Cardiac fibroblast (primary cell): ENCODE measurements at places on chromosomes 6 and 20.
A peak's percentile ranks its signal among the peaks of the same experiment; 100 is the strongest.

GRCh38 chr6:10521104-10521808, at the start of gene GCNT2:
TSS of gene GCNT2 (plus strand) at chr6:10521351. CDS start at chr6:10528912, 7,561 bp downstream.
- peak; percentile 31 for DNase-seq

DNA sequence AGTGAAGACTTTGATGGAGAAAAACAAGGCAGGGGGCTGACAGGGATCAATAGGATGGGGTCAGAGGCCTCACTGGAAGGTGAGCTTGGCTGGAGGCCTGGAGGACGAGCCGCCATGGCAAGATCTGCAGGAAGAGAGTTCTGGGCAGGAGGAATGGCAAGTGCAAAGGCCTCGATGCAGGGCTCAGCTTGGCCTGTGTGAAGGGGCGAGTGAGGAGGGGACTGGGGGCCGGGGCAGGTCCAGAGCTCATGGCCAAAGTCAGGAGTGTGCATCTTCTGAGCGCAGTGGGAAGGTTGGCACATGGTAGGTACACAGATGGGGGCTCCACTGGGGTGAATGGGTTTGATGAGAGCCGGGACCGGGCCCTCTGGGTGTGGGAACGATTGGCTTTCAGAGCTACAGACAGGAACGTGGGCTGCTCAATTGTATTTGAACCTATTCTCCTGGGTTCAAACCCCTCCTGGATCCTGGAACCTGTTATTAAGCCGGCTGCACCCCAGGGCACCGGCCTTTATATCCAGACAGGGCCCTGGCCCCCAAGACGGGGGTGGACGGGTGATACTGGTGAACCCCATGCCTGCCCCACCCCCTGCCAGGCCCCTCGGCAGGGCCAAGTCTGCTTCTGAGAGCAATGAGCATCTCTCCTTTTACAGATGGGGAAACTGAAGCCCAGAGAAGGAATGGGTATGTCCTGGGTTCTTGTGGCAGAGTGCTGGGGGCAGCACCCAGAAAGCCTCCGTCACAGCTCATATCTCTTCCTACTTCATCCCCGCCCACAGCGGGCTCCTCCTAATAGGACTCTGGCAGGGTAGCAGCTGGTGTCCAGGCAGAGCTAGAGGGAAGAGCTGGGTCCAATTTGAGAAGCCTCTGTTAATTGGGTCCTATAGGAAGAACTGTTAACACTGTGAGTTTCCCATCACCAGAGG, 106.1 kb downstream of the CEBPB start:
- DNase-seq = peak; percentile 76

GRCh38 chr6:27650620-27651370, 177.9 kb upstream of the ZNF184 start:
- DNase-seq = peak; percentile 57

DNA sequence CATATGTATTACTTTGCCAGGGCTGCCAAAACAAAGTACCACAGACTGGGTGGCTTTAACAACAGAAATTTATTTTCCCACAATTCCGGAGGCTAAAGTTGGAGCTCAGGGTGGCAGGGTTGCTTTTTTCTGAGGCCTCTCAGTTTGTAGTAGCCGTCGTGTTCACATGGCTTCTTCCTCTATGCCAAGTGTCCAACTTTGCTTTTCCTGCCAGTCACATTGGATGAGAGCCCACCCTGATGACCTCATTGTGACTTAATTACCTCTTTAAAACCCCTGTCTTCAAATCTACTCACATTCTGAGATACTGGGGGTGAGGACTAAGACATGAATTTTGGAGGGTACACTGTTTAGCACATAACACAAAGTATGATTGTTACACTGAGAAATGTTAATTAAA, 9.9 kb upstream of the ECT2L start:
- no peak for DNase-seq

DNA sequence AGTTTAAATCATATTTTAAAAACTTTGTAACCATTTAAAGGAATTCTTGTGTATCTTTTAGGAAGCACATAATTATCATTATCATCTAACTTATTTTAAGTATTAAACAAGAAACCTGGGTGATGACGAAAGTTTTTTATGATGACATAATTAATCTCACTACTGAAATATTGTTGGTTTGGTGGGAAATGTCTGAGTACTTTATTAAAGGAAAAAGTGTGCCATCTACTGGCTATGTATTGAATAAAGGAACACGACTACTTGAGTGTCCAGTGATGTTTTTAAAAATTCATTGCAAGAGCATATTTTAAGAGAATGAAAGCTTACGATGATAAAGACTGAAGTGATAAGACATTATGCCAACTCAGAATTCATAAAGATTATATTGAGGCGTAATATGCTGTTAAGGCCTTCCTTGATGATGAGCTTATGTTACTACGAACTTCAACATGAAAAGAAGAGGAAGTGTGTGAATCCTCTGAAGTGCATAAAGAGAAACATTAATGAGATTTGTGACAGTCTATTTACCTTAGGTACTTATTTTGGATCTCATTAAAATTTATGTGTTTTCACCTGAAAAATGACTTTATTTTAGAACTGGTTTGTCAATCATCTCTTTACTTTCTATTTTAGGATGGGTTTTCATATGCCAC, 12.0 kb upstream of the TRMT11 start:
- DNase-seq = peak; percentile 81

DNA sequence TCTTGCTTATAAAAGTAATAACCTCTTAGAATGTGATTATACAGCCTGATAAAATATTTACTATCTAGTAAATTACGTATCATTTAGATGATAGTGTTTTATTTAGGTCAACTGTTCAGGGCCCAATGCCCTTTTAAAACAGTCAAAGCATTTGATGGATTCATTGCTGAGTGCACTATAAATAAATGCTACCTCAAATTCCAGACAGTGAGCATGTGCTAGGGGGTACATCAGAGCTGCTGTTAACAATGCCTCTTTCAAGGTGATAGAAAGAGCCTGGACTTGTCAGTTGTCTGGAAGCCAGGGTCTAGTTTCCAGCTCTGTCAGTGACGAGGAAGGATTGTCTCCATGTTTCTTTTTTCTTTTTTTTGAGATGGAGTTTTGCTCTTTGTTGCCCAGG, 7.5 kb upstream of the TMEM242 start:
- DNase-seq = no peak

GRCh38 chr6:106180208-106180607, 94.1 kb downstream of the PRDM1 start:
- no peak for DNase-seq

- peak; percentile 36 for DNase-seq
Observed at GRCh38 chr20:23226612-23227265, 123.9 kb upstream of the NXT1 start.

- no peak for DNase-seq
Observed at GRCh38 chr6:9848094-9848493, 566.8 kb downstream of the TFAP2A start.

DNA sequence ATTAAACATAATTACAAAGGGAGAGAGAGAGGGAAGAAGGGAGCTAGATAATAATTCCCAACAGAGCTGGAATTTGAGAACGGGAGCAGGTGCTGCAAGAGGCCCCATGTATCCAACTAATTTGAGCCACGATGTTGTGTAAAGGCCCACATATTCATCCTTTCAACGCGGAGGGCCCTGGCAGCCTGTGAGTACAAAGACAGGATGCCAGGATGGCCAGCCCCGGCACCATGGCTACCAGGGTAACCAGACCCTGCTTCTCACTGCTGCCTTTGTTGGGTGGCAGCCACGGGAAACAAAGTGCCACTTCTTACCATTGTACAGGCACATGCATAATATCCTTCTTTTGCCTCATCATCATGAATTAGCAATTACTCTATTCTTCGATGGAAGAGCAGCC, 492.0 kb upstream of the NRSN1 start:
- DNase-seq = no peak

DNA sequence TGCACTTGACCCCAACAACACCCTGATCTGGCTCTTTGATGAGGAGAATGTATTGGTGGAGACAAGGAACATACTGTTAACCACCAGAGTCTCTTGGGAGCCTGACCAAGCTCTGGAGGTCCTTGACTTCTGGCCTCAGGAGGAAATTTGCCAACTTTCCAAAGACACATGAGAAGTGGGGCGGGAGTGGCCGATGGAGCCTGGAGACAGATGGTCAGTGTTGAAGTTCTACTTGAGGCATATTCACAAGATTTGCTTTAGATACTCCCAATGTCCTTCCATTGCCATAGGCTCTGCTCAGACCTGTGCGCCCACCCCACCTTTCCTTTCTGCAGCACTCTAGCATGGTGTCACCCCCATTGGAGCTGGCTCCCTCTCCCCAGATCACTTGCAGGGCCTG, 241.0 kb downstream of the SLC24A3 start:
- peak; percentile 18 for DNase-seq

DNA sequence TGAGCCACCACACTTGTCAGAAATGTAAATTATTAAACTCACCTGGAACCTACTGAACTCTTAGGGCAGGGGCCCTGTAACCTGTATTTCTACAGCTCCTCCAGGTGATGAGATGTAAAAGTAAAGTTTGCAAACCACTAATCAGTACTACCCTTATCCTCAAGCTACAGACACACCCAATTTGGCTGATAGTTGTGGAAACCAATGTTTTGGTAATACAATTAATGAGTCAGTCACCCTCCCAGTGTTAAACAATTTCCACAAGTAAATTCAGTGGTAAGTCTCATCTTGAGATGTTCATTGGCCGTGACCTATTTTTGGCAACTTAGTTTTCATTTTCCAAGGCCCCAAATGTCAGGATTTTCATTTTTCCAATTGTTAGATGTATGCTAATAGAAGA, 29.6 kb downstream of the GCNT2 start:
- DNase-seq = no peak

DNA sequence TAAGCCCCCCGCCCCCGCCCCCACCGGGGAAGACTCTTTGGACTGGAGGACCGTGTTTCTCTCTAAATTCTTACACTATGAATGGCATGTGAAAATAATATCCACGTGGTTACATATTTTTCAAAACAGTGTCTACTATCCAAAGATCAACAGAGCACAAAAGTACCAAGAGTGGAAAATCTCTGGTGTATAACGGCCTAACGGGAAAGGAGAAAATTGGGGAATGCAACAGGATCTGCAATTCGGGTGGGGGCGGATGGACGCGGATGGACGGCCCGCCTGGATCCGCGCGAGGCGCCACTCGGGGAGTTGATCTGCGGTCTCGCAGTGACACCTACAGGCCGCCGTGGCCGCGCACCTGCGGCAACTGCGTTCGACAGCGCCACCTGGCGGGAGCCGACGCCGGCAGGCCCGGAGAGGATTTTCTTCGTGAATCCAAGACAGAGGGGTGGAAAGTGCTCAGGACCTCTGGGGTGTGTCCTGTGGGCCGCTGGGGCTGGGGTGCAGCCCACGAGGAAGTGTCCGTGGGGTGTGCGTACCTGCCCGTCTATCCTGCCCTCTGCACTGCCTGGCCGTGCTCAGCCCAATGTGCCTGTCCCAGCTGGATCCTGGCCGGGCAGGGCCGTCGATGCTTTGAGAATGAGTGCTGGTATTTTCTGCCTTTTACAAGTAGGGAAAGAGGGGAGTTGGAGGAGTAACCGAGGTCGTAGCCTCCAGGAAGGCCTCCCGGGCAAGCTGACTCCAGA, 18.6 kb downstream of the ANKRD60 start:
- peak; percentile 78 for DNase-seq

- no peak for DNase-seq
Observed at GRCh38 chr6:31386099-31386498, 17.3 kb upstream of the MICA start.

DNA sequence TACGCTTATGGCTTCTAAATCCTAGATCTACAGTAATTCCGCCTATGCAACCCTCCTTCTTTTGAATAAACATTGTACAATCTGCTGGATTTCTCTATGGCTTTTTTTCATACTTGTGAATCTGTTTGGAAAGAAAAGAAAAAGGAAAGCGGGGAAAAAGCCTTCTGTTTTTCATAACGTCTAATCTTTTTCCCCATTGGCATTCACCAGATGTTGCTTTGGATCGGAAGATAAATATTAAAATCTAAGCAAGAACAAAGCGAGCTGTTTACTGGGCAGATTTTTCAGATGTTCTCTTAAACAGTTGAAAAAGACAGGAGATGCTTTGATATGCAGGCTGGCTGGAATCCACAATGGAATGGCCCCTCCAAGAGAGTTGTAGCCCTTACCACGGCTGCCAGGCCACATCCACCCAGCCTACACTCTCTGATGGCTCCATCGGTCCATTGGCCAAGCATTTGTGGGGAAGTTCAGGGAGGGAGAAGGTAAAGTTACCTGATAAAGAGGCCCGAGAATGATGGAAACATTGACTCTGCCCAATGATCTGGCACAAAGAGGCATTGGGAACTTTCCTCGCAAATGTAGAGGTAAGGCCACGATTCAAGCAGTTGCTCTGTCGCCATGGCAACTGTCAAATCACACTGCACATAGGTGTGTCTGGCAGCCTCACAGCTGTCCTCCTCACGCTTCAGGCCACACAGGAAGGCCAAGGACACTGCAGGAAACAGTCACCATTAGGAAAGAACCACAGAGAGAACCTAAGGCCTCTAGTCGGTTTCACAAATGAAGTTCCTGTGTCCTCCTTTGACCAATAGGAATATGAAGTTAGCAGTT, 70.3 kb downstream of the PKHD1 start:
- no peak for DNase-seq

- no peak for DNase-seq
Observed at GRCh38 chr20:2331106-2331505, 35.3 kb downstream of the TGM3 start.

GRCh38 chr6:170166511-170167122, 124.3 kb downstream of the DLL1 start:
- DNase-seq = no peak

DNA sequence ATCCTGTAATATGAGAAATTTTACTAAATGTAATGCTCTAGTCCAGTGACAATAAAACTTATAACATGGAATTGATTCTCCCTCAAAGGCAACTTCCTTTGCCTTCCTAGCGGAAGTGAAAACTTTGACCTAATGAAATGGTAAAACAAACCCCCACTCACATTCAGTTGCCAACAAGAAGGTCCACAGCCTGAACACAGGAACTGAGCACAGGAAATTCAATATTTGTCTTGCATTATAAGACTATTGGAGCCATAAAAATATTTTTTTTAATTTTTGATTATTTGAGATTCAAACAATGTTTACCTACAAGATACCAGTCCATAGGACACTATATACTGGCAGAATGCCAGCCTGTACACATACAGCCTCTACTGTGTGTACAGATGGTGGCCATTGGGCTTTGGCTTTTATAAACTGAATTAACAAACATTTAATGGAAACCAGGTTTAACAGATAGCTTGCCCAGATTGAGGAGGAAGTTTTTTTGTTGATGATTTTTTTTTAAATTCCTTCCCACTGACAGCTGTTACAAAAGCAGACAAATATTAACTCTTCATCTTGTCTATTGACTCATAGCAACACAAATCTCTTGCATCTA, 481.5 kb upstream of the JAG1 start:
- DNase-seq = no peak

- no peak for DNase-seq
Observed at GRCh38 chr6:6246544-6246943, 73.9 kb downstream of the F13A1 start.

DNA sequence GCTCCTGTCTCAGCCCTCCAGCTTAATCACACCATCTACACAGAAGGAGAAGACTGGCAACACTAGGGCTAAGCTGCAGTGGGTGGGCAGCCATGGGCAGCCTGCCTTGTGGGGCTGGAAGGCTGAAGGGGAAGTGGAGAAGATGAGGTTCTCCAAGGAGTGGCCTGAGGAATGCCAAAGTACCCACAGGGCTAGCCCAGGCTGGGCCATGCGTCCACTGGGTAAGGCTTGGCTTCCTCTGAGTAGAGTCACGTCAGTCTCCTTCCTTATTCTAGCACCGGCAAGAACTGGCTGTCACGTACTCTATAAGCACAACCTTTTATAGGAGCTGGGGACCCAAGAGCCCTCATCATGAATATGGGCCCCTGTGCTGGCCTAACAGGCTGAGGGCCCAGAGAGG, 110.6 kb upstream of the SIRPA start:
- DNase-seq = no peak
